ENCODE measurements at places on chromosomes 11 and 22.

DNA sequence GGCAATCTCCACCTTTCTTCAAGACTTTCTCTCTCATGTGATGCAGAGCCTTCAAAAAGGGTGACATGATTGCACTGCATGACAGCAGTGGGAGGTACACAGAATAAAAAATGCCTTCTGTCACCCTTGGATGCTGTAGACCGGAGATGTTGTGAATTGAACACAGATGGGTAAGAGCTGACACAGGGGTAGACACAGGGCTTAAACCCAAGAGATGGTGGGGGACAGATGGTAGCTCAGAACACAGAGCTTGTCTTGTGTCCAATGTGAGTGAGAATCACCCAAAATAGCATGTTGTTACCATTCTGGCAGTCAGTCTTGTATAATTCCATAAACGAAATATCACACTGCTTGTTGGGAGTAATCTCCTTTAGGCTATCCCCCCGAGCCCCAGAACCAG is 69.9 kb downstream of the JRKL start:
- DNase-seq, result no peak

DNA sequence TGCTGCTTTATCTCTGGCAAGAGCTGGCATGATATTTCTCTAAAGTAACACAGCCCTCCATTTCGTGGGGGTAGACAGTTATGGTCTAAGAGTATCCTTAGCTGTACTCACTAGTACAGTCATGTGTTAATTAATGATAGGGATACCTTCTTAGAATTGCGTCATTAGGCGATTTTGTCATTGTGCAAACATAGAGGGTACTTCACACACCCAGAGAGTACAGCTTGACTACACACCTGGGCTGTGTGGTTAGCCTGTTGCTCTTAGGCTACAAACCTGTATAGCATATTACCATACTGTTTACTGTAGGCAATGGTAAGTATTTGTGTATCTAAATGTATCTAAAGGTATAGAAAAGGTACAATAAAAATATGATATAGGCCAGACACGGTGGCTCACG is 17.0 kb downstream of the XRCC6 start:
- DNase-seq, result no peak

GRCh38 chr11:45258982-45259530 is 27.1 kb downstream of the SYT13 start:
- no peak for DNase-seq

- DNase-seq, result peak; percentile 38
Measured at GRCh38 chr11:74255741-74256375, 55.6 kb downstream of the P4HA3 start.

- DNase-seq, result no peak
Measured at GRCh38 chr11:111440416-111441205, 61.5 kb upstream of the POU2AF1 start.

DNA sequence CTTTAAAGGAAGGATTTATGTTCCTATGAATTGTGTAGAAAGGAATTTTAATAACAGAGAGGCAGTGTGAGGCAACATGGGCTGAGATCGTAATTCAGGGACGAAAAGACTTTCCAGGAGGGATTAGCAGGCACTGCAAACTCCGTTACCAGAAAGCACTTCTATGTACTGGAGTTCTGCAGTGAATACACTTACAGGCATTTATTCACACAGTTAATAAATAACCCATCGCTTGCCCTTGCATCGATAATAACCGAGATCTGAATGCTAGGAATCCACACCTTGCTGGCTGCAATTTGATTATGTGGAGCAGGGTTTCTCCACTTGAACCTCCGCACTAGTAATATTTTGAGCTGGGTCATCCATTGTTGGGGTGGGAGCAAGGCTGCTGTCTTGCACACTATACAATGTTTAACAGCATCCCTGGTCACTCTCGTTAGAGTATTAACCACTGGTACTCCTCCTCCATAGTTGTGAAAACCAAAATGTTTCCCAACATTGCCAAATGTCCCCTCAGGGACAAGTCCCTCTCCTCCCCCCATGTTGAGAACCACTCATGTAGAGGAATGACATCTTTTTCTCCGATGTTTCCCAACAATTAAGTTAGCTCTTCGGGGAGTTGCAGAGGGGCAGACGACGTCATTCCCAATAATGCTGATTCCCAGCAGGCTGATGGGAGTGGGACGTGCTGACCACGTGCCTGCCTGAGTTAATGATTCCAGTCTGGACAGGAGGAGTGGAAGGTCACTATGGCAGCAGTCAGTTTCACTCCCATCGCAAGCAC is 99.5 kb downstream of the SNX19 start:
- DNase-seq, result no peak

- no peak for DNase-seq
Measured at GRCh38 chr11:93715797-93716396, 25.4 kb downstream of the TAF1D start.

GRCh38 chr11:58334708-58335107 is 24.2 kb downstream of the OR5B17 start:
- peak; percentile 63 for DNase-seq

GRCh38 chr22:18104566-18104965 is 6.0 kb upstream of the TUBA8 start:
- DNase-seq, result no peak

- no peak for DNase-seq
Measured at GRCh38 chr22:42202048-42202447, 68.4 kb downstream of the TCF20 start.

GRCh38 chr11:17351510-17352176 is at the start of gene NCR3LG1:
Gene NCR3LG1, plus strand, starts transcription at chr11:17351800. Its CDS starts 170 bp downstream, at chr11:17351970.
- DNase-seq, result peak; percentile 22

- no peak for DNase-seq
Measured at GRCh38 chr11:66743271-66743968, 14.4 kb upstream of the SPTBN2 start.

- no peak for DNase-seq
Measured at GRCh38 chr11:46856605-46857343, 10.7 kb upstream of the CKAP5 start.

- no peak for DNase-seq
Measured at GRCh38 chr11:63858628-63859550, 20.0 kb downstream of the MARK2 start.

GRCh38 chr11:128599729-128600128 is 12.4 kb upstream of the ETS1 start:
- DNase-seq, result no peak

DNA sequence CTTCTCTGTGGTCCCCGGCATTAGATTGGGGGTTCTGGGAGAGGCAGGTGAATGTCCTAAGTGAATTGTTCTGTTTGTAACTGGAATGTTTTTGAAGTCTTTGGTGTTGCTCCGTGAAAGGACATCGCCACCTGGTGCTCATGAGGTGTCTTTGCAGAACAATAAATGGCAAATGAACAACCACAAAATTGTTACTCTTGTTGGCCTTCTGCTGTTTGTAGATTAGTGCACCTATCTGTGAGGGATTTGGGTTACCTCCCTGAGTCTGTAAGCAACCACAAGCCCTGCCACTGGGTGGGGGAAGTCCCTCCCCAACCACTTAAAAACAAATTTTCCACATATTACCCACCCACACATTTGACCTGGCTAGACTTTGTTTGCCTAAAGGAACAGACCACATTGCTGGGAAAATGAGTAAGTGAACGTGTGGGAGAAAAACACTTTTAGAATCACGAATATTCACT is 4.7 kb downstream of the MPEG1 start:
- no peak for DNase-seq

DNA sequence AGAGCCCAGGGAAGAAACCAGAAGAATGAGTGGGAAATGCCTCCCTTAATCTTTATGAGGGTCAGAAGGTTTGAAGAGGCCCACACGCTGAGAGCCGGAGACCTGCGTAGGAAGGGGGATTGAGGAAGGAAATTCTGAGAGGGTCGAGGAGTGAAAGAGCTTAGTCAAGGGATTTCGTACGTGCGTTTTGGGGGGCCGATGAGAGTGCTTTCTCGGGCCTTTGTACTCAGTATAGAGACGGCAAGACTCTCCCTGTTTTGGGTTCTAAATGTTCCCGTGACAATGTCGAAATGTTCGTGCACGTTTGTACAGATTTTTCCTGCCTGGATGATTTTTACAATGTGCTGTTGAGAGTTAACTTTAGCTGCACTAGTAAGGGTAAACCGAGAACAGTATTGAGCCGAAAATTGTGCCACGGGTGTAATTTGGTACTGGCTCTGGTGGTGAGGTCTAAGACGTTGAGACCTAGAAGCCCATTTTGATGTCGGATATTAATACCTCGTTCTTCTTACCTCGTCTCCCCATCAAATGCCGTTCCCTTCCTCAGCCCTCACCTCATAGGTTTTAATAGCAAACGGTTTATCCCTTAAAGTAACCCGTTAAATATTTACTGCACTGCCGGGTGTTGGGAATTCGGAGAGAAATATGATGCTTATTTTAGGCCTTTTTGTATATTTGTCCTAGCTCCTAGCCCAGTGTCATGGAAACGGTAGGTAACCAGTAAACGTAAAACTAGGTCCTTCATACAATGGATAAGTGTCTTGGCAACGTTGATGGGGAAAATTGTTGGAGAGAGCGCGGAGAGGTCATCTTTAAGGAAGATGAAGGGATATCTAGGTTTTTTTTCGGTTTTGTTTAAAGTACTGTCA is 734 bp downstream of the C11orf58 start:
- no peak for DNase-seq

- DNase-seq, result peak; percentile 73
Measured at GRCh38 chr11:12884751-12885318, 124.3 kb upstream of the RASSF10 start.

- DNase-seq, result no peak
Measured at GRCh38 chr11:32829157-32829679, 509 bp upstream of the PRRG4 start.

DNA sequence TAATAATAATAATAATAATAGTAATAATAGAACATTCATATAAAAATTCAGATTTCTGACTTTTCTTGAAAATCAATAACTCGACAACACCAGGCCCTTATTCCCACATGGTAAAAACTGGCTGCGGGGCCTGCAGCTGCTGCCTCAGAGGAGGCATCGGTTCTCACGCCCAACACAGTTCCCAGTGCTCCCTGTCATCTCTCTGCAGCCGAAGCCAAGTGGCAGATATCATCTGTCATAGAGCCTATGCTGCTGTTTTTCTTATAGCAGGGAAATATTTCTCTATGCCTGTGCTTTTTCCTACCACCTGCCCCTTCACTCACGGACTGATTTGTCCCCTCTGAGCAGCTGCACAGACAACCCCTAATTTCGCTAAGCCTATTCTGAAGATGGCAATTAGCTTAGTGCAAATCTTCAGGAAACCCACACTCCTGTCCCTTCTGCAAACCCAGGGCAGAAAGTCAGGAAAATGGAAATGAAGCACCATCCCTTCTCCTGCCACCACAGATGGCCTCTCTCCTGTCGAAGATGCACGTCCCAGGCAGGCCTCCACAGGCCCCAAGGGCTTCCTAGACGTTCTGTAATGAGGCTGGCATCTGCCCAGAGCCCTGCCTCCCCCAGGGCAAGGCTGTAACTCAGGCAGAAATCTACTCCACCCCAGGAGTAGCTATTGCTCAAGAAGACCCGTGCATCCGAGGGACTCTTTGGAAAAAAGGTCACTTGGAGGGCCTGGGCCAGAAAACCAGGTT is 66.7 kb downstream of the SYN3 start:
- peak; percentile 13 for DNase-seq

GRCh38 chr11:72798361-72798760 is 4.5 kb upstream of the STARD10 start:
- DNase-seq, result no peak

DNA sequence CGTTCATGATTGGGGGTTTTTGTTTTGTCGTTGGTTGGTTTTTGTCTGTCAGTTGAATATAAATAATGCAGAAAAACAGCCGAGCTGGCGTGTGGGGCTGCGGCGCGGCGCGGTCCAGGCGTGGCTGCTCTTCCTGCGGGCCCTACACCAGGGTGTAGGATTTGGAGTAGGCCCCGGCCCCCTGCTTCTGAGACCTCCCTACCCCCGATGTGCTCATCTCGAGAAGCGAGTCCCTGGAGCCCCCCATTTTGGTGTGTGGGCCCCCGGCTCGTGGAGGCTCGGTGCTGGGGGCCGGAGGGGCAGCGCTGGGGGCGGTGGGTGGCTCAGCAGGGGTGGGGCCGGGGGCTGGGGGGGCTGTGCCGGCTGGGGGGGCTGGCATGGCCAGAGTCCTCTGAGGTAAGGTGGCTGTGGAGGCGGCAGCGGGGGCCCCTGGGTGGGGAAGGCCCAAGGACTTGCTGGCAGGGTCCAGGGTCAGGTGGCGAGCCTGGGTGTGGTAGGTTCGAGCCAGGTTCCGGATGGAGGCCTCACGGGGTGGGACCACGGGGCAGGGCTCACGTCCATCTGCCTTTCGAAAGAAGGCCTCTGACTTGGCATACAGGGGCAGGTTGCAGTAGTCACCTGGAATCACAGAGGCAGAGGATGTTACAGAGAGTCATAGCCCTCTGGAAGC is 100.7 kb downstream of the CEP164 start:
- no peak for DNase-seq

- no peak for DNase-seq
Measured at GRCh38 chr22:47318041-47318737, 555.7 kb downstream of the TBC1D22A start.

GRCh38 chr22:20561882-20562281 is 54.5 kb downstream of the MED15 start:
- no peak for DNase-seq

DNA sequence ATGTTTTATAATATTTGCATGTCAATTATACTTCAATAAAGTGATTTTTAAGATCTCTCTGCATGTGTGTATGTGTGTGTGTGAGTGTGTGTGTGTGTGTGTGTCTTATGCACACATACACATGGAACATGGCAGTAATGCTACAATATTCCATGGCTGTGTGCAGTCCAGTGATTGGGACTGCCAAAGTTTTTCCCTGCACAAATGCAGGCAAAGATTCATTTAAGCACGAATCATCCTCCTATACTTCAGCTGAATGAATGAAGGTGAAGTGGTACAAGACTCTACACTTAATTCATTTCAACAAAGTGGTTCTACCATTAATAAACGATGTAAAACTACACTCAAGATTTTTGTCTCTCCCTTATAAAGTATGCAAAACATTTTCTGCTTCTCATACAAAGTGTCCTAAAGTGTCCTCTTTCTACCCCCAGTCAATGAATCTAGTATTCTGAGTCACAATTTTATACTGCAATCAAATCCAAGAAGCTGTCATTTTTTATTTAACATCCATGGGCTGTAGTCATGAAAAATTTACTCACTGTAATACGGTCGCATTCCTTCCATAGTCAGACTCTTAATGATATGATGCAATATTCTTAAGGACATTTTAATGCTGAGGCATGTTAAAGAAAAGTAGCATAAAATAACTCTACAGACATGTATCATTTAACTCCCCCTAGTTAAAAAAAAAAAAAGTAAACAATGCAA is 132.4 kb downstream of the TTC28 start:
- DNase-seq, result peak; percentile 76

DNA sequence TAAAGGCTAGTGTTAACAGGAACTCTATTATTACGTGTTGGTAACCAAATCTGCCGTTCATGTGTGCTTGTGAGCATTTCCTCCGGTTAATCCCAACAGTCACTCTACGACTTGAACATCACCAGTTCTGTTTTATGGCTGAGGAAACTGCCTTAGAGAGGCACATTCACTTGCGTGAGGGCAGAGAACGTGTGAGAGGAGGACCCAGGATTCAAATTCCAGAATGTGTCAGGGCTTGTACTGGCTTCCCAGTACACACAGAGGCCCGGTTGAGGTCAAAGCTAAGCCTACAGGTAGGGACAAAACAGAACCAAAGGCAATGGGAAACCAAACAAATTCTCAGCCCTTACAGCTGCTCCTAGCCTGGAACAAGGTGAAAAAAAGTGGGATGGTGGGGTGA is 66.9 kb upstream of the TENM4 start:
- DNase-seq, result no peak

GRCh38 chr22:30718938-30719337 is 24.3 kb downstream of the OSBP2 start:
- DNase-seq, result no peak

GRCh38 chr11:104812103-104812788 is 86.0 kb downstream of the CASP12 start:
- no peak for DNase-seq
